ENCODE measurements at places on chromosomes 12 and 14.

DNA sequence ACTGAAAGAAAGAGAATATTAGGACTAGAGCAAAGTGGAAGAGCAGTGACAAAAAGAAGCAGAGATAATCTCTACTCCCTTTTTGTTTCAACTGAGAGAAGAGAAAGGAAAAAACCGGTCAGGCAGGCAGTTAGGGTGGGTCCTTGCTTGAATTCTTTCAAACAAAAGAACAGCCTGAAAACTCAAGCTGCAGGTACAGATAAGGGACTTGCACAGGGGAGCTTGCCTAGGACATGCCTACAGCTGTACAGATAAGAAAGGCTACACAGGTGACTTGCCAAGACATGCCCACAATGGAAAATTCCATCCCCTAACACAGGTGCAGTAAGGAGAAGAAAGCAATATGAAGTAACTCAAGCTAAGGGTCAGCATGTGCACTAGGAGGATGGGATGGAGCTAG, 532.2 kb upstream of the MIS18BP1 start:
- DNase-seq = no peak

- DNase-seq = no peak
These were observed 33.5 kb upstream of the ADGRD1 start for GRCh38 chr12:130920119-130920703.

DNA sequence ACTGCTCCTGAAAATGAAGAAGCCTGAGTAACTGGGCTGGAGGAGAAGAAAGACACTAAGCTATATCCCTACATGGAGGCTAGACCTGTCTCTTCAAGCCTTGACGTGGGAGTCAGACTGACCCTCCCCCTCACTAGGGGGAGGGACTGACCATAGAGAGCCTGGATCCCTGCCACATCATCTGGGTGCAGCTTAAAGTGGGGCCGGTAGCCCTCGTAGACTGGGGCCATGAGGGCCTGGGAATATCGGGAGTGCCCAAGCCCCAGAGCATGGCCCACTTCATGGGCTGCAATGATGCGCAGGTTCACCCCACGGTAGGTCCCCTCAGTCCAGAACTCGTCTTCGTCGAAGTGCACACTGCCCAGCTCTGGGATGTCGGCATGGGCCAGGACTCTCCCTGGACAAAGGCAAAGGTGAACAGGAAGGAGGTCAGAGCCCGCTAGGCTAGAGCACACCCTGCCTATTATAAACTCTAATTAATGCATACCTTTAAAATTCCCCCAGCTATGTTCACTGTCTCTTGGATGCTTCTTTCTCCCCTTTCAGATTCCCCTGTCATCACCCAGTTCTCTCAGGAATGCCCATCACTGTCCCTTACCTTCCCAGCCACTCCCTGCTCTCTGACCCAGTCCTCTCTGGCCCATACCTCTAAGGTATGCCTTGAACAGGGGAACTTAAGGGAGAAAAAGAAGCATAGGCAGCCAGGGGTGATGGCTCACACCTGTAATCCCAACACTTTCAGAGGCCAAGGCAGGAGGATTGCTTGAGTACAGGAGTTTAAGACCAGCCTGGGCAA, 3.2 kb downstream of the MMP19 start:
- no peak for DNase-seq

GRCh38 chr12:105738051-105738450, 400.7 kb downstream of the NUAK1 start:
- DNase-seq = no peak

DNA sequence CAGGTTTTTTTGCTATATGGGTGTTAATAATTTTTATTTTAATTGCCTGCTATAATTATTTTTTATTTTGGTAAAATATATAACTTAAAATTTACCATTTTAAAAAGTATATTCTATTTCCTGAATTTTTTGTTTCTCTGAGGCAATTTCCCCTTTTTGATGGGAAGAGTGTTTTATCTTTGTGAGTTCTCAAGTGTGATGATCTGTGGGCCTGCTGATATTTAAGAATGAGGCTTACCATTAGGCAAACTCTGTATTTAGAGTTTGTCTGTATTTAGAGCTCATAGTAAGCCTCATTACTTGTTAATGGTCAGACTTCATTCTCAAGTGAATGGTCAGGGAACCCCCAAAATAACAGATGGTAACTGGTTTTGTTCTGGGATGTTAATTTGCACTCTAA, 48.0 kb downstream of the WNK1 start:
- no peak for DNase-seq

- DNase-seq = no peak
These were observed 174.2 kb downstream of the PPM1H start for GRCh38 chr12:62760779-62761178.

GRCh38 chr14:79809849-79810612, 401.3 kb downstream of the DIO2 start:
- DNase-seq = no peak
